ENCODE measurements at places on chromosomes 13 and 19. TPM values are rescaled to one million over a fixed set of nuclear protein-coding genes. Genes with fewer than 3 reads are reported as not detected.

GRCh38 chr19:49361438-49362047, 673 bp downstream of the TEAD2 start:
- peak; percentile 95 for DNase-seq

GRCh38 chr19:38210458-38210987, 13.5 kb downstream of the DPF1 start:
- peak; percentile 77 for DNase-seq

CELF5 gene
- 0.33 TPM for total RNA-seq

GRCh38 chr19:39928357-39928725, 6.1 kb downstream of the FCGBP start:
- DNase-seq = no peak

- no peak for DNase-seq
Measured at GRCh38 chr19:39085392-39085791, 1.2 kb downstream of the ACP7 start.

DNA sequence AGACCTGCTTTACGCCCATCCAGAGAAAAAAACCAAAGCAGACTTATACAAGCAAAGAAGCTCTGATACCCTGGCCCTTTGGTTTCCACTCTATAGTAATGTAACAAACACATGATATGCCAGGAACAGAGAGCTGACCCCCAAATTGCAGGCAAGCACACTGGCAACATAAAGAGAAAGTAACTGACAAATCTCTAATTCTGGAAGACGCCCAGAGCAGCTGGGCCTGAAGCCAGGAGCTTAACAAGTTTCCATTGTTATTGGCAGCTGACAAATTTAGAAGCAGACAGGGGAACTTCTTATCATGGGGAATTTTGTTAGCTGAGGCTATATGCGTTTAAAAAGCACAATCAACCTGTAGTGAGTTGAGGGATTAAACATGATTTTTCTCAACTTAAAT, 158.0 kb downstream of the DLEU7 start:
- peak; percentile 74 for DNase-seq

GGACT gene
- 1.7 TPM for total RNA-seq

DNA sequence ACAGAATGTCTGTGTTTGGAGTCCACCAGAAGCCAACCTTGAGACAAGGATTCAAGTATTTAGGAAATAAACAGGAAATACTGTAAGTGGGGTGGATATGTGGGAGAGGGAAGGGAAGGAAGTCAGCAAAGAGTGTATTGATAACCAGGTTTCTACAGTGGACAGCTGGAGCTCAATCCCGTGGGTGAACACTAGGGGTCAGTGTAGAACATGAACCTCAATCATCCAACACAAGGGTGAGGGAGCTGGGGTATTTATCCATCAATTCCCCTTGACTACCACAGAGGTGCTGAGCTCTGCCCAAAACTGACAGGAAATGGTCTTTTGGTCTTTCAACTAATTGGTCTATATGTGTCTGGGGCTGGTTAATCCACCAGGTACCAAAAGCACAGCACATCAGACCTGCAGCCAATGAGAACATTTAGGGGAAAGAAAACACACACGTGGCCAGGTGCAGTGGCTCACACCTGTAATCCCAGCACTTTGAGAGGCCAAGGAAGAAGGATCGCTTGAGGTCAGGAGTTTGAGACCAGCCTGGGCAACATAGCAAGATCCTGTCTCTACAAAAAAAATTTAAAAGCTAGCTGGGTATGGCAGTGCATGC, 5.6 kb upstream of the SYDE1 start:
- no peak for DNase-seq

HTR2A gene
- total RNA-seq = 2.2 TPM

GRCh38 chr19:55088543-55089341, 13.1 kb downstream of the EPS8L1 start:
- peak; percentile 86 for DNase-seq

IRS2 gene
- 19.7 TPM for total RNA-seq

DNA sequence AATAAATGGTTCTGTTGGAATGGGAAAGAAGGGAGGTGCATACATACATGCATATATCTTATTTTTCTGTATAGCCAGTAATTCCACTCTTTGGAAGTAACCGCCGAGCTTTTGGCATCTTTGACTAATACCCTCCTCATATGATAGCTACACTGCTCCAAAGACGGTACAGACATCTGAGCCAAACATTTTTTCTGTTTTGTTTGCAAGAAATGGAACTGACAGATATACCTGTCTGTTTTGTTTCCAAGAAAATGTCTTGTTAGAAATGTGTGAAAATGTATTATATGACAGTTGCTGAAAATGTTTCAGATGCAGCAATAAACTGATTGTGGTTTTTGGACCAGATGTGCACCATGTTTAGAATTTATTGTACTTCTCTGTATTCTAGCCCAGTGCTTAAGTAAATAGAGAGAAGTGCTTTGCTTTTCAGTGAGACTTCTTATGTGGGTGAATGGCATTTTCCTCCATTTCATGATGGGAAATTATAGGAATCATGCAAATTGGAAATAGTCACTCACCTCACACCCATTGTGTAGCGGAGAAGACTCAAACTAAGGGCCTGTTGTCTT, 396.9 kb downstream of the KCNRG start:
- no peak for DNase-seq

DNA sequence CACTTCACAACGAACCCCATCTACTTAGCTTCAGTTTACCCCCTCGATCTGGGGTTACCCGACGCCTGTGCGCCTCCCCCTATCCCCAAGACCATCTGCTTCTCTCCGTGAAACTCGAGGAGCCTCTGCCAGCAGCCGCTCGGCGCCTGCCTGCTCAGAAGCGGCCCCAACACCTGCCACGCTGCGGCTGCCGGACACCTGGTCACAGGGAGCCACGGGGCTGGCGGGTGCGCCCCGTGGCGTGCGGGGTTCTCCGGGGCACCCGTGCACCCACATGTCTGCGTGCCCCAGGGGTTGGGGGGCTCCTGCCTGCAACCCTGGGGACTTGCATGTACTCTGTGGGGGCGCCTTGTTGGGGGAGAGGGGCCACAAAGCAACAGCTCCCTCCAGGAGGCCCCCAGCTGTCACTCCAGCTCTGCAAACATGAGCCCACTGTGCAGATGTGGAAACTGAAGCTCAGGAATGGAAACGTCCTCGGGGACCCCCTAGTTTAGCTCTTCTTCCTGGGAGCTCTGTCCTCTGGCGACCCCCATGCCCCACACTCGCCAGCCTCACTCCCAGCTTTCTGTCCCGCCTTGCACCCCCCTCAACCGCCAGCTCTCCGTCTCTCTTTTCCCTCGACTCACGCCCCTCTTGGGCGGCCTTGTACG, 7.0 kb upstream of the SEMA6B start:
- DNase-seq = no peak

DNA sequence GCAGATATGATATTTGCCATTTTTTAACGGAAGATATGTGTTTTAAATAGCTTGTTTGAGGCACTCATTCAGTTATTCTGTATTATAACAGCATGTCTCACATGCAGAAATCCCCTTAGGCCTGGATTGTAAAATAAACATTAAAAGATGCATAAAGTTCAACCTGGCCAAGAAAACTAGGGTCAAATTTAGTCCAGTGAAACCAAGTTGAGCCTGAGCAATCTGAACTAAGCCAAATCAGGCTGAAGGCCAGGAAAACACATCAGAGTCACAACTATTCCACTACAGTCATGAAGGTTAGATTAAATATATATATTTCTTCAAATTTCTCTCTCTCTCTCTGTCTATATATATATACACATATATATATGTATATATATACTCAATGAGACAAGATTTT, 504.8 kb downstream of the SLITRK1 start:
- DNase-seq = no peak

- DNase-seq = no peak
Measured at GRCh38 chr13:110665491-110666254, 40.2 kb downstream of the CARS2 start.

GRCh38 chr19:1446713-1447481, 3.0 kb upstream of the APC2 start:
- DNase-seq = no peak

- peak; percentile 28 for DNase-seq
Measured at GRCh38 chr19:12606796-12607195, 3.8 kb downstream of the ZNF490 start.

ZNF57 gene
- total RNA-seq = 1.9 TPM

DNA sequence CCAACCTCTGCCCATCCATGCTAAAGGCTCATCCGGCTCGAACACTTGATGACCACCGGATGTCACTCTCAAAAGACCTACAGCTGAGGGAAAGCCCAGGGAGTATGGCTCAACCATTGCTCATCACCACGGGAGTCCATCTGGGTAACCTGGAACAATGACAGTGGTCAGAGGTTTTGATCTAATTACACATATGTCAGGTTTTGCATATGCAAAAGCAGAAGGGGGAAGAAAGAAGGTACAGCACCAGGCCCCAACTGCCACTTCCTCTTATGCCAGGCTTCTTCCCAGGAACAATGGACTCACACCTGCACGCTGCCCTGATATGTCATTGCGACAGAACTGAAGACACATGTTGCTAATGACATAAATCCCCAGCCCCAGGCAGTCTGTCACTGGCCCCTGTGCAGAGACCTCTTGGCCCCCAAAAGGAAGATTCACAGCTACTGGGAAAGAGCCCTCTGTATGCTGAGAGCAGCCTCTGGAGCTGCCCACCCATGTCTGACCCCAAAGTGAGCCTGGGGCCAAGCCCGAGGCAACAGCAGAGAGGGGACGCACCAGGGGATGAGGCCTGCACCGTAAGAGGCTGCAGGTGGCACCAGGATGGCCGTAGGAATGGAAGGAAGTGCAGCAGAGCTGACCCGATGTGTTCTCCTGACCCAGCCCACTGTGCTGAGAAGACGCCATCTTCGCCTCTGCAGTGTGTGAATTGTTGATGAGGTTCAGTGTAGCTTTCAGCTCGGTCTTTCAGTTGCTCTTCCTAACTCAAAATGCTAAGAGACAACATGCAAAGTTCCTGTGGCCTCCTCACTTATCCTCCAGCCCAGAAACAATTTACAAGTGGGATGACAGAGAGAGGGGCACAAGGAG, 26.3 kb downstream of the EPS15L1 start:
- no peak for DNase-seq

DNA sequence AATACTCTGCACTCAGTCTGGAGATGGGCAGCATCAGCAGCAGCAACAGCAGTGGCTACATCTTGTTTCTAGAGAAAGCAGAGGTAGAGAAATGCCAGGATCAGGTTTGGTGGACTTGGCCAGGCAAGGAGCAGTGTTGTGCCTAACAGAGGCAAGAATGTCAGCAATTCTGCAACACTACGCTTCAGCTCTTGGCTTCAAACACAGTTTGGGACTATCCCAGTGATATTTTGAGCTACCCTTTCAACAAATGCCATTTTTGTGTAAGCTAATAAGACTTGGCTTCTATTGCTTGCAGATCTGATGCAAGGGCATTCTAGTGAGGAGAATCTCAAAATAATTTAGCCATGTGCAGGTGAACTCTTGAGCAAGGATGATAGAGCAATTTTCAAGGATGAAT, 271.3 kb downstream of the PCDH20 start:
- no peak for DNase-seq

GRCh38 chr19:47241919-47242577, 11.0 kb upstream of the BBC3 start:
- no peak for DNase-seq
